KBM-7 (cell line): ENCODE measurements at places on chromosomes 7 and 10.

DNA sequence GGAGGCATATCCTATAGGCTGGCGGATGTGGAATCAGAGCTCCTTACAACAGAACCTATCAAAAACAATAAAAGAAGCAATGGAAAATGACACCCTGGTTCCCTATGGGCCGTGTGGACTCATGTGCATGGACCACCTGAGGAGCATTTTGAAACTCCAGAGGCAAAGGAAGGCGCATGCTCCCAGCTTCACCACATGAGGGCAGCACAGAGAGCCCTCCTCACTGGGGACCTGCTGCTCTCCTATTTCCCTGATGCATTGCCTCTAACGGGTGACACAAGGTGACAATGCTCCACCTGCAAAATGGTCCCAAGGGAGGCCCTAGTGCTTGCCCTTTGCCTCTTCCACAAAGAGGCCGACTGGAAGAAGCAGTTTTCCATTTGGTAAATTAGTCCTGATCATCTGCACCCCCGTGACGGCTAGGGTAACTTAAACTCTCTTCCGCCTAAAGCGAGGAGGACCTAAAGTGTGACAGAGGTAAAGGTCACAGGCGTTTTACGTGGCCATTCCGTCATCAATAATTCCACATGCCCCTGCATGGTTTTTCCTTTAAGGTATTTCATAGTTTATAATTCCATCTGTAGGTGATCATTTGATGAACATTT, 67.7 kb downstream of the GPAM start:
- peak; percentile 63 for DNase-seq

DNA sequence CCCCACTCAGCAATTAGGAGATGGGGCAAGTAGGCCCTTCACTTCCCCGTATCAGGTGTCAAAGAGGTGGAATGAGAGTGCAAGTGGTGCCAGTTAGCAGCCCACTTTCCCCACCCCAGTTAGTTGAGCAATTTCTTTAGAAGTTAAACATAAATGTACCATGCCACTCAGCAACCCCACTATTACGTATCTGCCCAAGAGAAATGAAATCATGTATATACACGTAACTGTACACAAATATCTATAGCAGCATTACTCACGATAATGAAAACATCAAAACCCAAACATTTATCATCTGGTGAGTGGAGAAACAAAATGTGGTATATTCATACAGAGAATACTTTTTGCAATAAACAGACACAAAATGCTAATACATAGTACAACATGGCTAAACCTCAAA, 50.4 kb downstream of the IMMP2L start:
- DNase-seq = no peak

GRCh38 chr7:3200504-3200903, 100.5 kb upstream of the SDK1 start:
- DNase-seq = peak; percentile 31

DNA sequence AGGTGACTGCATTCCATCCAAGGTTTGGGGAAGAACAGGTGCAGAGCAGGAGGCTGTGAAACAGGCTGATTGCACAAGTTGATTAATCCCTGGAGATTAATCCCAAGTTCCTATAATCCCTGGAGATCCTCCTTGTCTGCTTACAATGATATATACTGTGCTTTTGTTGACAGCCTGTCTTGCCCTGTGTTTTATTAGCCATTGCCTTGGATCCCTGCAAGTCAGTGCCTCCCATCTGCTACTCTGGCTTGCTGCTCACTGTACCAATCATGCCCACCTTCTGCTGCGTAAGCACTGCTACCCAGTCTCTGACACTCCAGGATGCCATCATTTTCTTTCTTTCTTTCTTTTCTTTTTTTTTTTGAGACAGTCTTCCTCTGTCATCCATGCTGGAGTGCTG, 65.4 kb downstream of the ANKRD61 start:
- DNase-seq = no peak

- no peak for DNase-seq
Measured at GRCh38 chr10:3866332-3866731, 81.3 kb upstream of the KLF6 start.

- no peak for DNase-seq
Measured at GRCh38 chr7:2503056-2503941, 16.3 kb upstream of the LFNG start.

- no peak for DNase-seq
Measured at GRCh38 chr7:116560021-116560970, 35.5 kb downstream of the CAV1 start.

DNA sequence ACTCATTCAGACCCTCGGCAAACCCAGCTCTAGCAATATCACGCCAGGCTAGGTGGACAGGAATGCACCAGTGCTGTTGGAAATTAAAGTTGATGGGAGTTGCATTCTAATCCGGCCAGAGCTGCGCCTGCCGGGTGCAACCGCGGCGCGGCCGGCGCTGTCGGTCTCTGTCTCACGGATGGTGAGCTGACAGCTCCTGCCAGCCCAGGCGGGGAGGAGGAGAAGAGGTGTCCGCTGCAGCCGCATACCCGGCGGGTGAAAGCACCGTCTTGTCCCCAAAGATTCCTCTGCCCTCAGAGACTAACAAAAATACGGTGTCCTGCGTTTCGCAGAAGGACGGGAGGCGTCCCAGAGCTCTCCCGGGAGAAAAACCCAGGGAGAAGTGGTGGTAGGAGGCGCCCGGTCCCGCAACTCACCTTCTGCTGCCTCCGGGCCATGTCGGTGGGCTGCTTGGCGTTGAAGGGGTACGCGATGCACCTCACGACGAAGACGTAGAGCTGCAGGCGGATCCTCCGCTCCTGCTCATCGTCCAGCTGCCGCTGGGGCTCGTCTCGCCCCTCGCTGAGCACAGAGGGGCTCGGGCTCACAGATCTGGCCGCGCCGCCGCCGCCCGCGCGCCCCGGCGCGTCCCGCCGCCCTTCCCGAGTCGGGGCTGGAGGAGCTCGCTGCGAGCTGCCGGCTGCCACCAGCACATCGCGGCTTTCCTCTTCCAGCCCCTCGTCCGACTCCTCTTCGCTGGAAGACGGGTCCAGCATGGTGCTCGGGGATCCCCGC, 490 bp downstream of the CADPS2 start:
- peak; percentile 63 for DNase-seq

DNA sequence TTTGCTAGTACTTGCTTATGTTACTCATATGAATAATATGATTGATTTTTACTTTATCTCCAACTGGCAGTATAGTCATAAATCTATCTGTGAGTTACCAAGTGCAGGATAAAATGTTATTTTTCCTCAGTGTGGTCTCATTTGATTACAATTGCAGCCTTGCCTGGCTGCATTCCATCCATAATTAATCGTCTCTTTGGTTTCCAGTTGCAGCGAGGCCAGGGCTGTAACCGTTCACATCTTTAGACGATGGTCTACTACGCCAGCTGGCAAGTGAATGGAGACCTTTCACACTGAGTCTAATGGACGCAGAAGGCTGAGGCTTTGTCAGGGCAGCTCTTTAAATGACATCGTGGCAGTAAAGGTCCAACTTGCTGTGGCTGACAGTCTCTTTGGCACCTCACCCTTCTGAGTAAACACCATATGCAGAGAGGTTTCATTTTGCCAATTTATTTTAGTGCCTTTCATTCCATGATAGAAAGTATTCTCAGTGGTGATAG, 84.0 kb downstream of the ARL4A start:
- no peak for DNase-seq

GRCh38 chr10:89845541-89846280, 144.3 kb downstream of the KIF20B start:
- no peak for DNase-seq

GRCh38 chr10:131085091-131085860, 226.2 kb downstream of the TCERG1L start:
- DNase-seq = no peak

DNA sequence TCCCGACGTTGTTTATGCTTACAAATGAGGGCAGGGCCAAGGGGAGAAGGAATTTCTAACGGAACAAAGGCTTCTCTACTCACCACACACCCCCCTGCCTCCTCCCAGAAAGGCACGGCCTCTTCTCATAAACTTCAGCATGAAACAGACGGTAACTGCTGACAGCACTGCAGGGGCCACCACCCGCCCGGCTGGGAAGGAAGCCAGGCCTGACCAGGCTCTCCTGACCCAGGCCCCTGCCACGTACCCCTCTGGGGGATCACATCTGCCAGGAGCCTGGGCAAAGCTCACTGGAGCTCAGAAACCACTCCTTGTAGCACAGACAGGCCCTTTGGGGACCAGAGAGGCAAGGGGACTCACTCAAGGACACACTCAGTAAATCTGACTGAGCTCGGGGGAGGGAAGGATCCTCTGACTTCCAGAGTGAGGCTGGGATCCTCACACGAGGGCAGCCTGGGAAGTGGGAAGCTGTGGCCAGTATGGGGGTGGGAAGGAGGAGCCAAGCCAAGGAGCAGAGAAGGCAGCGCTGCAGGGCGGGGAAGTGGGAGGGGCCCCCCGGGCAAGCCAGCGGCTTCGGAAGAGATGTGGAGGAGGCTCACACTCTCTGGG, 46.1 kb downstream of the ZCCHC24 start:
- peak; percentile 78 for DNase-seq

GRCh38 chr7:124893140-124893827, 36.3 kb downstream of the POT1 start:
- no peak for DNase-seq

DNA sequence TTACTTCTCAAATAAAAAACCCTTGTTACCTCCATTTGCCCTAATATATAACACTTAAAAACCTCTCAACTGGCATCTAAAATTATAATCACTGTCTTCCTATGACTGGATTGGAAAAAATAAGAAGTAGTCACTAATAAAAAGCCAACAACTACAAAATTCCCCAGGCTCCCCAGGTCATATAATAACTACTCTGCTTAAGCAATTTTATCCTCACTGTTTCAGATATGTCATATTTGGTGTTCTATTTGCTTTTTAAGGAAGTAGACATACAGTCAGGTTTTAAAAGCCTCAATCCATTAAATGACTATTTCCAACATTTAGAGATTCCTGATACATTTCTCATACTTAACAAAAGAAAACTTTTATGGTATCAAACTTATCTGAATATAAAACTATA, 2.4 kb downstream of the H2AZ2 start:
- DNase-seq = peak; percentile 23

GRCh38 chr7:23593706-23594105, 3.5 kb upstream of the CCDC126 start:
- no peak for DNase-seq

GRCh38 chr7:20777377-20778062, 9.2 kb downstream of the SP8 start:
- no peak for DNase-seq

GRCh38 chr7:6227294-6227846, 45.1 kb downstream of the CYTH3 start:
- DNase-seq = no peak

DNA sequence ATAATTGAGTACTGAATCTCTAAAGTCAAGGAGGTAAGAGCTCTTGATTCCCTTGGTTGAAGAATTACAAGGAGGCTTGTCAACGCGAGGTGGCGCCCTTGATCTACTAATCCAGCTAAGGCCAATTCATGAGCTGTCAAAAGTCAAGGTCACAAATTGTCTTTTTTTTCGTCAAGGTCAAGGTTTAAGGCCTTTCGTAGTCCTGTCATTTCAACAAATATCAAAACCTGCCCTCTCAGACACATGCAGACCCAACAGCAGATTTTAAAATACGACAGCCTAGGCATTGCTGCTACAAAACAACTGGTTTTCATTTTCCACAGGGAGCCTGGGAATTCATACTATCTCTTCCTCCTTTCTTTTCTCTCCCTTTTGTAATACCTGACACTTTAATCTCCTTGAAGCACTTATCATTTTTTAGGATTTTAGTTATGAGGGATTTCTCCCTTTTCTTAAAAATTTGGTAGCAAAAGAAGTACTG, 3.6 kb downstream of the HOXA13 start:
- peak; percentile 84 for DNase-seq

- no peak for DNase-seq
Measured at GRCh38 chr7:73723813-73724212, 4.3 kb upstream of the STX1A start.

DNA sequence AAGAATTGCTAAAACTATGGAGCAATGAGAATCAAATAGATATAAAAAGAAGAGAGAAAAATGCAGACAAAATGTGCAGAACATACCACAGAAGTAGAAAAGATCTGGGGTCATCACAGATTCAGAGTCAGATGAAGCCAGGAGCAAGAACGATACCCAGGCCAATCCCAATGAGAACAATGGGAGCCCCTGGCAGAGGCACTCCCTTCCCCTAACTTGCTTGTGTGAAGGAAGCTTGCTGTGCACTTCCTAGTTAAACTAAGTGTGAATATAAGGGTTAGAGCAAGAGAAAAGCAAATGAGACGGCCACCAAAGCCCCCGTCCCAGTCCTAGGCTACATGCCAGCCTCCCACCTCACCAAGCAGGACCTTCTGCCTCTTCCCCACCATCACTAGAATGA, 12.7 kb downstream of the PARP12 start:
- no peak for DNase-seq

DNA sequence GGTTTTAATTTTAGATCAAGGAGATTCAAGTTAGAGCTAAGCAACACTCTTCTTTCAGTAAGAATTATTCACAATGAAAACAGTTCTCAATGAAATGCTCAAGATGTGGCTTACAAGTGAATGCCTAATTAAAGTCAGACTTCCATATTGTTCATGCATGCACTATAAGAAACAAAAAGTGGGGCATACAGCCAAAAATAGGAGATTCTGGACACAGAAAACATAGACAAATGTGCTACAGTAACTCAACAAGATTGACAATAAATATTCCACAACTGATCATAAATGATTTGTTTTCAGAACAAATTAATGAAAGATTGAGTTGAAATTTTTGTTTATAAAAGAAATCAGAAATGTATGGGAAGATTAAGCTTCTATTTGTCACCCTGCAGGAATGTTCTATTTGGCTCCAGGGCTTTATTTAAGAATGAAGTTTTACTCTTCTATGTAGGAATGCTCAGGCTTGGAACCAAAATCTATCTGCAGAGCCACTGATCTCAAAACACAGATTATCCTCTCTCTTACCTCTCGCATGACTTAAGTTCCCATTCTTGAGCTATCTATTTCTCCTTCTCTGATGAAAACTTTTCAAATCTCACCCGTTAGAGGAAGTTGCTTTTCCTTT, 89.0 kb upstream of the PIP4K2A start:
- DNase-seq = no peak

GRCh38 chr7:119943942-119944600, 328.9 kb upstream of the KCND2 start:
- DNase-seq = peak; percentile 54

GRCh38 chr10:116287906-116288501, 15.0 kb upstream of the GFRA1 start:
- DNase-seq = peak; percentile 21

GRCh38 chr10:122176232-122177213, 94.6 kb upstream of the BTBD16 start:
- DNase-seq = no peak
